ENCODE measurements at places on chromosomes 1 and 21.

GRCh38 chr1:206635978-206636345, 626 bp downstream of the DYRK3 start:
- peak; percentile 21 for DNase-seq

DNA sequence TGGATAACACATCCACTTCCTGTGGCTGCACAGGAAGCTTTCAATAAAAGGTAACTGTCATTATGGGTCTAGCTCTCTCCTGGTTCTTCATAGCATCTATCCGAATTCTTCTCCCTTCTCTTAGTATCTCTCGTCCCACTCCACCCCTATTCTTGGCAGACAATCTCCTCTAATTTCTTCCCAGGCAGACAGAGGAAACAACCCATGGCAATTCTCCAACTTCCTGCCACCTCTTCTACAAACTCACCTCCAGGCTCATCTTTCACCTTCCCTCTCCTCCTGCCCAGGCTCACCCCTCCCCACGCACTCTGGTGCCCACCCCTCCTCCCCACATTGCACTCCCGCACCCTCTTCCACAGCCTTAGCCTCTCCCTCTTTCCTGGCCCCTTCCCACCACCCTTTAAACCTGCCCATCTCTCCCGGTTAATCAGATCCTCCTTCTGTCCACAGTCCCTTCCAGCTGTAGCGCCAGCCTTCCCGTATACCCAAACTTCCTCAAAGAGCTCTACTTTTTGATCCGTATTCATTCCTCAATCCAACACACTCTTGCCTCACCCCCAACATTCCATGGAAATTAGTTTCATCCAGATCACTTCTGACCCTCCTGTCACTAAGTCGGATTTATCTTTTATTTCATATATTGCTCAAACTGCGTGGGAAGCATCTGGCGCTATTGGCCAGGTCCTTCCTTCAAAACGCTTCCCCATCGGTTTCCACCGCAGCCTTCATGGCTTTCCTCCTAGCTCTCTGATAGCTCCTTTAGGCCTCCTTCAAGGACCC, 25.9 kb downstream of the SHISA4 start:
- DNase-seq = no peak

- DNase-seq = no peak
These were observed 6.1 kb upstream of the SLC19A2 start for GRCh38 chr1:169491845-169492281.

DNA sequence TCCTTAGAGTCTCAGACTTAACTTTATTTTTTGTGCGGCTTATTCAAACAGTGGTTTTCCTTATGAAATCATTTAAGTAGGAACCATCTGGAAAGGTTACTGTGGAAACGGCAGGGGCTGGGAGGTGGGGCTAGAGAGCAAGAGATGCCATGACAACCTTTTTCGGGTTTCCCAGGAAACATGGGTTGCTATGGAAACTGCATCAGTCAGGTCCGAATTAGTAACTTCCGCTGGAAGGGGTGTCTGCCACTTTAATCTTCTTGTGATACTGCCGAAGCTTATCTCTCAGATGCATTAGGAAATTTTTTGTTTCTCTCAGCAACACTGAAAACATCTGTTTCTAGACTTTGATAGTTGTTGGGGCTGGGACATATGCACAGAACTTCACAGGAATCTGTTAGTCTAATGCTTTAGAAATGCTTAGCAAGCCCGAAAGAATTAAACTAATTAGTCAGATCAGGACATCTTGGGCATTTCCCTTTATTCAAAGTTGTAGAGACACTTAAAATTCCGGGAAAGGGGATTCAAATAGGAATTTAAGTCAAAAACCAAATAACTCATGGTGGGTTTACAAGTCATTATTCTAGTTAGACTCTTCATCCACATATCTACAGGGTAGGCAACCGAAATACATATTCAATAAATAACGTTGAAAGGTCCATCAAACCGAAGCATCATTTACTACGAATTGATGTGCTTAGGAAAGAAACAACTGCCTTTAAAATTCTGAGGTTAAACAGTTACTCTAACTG, 2.6 kb downstream of the KCNA3 start:
- peak; percentile 76 for DNase-seq

DNA sequence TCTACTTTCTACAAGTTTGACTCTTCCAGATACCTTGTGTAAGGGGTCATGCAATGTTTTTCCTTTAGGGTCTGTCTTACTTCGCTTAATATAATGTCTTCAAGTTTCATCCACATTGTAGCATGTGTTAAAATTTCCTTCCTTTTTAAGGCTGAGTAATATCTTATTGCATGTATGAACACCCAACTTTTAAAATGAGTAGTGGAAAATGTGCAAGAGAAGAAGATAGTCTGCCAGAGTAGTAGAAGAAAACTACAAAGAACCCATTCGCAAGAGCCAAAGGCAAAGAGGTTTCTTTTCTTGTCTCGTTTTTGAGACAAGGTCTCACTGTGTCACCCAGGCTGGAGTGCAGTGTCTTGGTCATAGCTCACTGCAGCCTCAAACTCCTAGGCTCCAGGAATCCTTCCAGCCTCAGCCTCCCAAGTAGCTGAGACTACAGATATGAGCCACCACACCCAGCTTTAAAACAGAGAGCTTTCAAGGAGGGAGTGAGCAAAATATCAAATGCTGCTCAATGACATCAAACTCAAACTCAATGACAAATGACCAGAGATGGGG, 9.4 kb downstream of the IL23R start:
- no peak for DNase-seq

- no peak for DNase-seq
These were observed 76.4 kb upstream of the IFFO2 start for GRCh38 chr1:19032701-19033514.

GRCh38 chr1:36083219-36083618, 675 bp upstream of the TEKT2 start:
- DNase-seq = no peak

GRCh38 chr1:210624722-210625121, 296.0 kb downstream of the HHAT start:
- DNase-seq = no peak

GRCh38 chr1:68232289-68233148, at the start of gene WLS:
WLS (minus strand) TSS chr1:68232523; CDS start chr1:68232299, 224 bp downstream.
- DNase-seq = no peak

- DNase-seq = no peak
These were observed 119.3 kb downstream of the HLCS start for GRCh38 chr21:36847189-36847588.

All from CD4-positive, alpha-beta T cell treated with Interleukin-17A for 4 hours (primary cell).